ENCODE measurements at places on chromosomes 16 and 17.
A peak's percentile ranks its signal among the peaks of the same experiment; 100 is the strongest.

- no peaks in the 10 kb centered on the region for H3K27me3 ChIP-seq
- peaks cover 31% of the 10 kb centered on the region for H3K4me1 ChIP-seq
- no peak overlapping the region for H3K27ac ChIP-seq
Measured at GRCh38 chr17:45435481-45435880, 2.8 kb upstream of the ARHGAP27 start.

DNA sequence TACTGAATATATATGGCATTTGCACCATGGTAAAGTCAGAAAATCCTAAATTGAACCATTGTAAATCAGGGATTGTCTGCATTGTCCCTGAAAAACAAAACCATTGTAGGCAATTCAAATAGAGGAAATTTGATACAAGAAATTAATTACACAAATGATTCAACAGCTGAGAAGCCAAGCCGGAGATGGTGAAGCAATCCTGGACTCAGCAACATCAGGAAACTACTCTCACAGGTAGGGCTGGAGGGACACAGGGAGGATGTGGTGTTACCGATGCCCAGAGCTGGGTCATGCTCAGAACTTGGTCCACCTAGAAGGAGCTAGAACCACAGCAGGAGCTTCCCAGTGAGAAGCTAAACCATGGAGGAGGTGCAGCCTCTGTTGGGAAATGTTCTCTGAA lies 18.5 kb upstream of the SCNN1B start:
- no peak overlapping the region for H3K4me3 ChIP-seq
- no peak overlapping the region for H3K27ac ChIP-seq
- no peaks in the 10 kb centered on the region for H3K4me1 ChIP-seq
- no peaks in the 10 kb centered on the region for H3K36me3 ChIP-seq
- H3K27me3 ChIP-seq, result peaks cover 8% of the 10 kb centered on the region
- DNase-seq, result no peak

GRCh38 chr17:49187301-49187700 lies 23.1 kb downstream of the GNGT2 start:
- DNase-seq, result no peak
- H3K27ac ChIP-seq, result no peak overlapping the region
- H3K4me1 ChIP-seq, result peaks cover 9% of the 10 kb centered on the region
- no peaks in the 10 kb centered on the region for H3K27me3 ChIP-seq
- no peak overlapping the region for H3K4me3 ChIP-seq

DNA sequence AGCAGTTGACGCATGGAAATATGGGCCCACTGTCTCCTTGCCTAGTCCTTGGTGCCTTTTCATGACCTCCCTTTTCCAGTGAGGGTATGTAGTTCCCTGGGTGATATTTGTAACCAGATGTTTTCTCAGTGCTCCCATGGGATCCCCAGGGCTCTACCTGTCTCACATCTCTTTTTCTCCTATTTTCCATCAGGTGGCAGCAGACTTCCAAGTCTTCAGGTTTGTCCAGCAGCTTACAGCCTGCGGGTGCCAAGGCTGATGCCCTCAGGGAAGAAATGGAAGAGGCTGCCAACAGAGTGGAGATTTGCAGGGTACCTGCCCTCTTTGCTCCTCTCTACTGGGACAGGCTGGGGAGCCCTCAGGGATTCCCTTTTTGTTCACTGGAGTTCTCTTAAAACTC lies 89.1 kb downstream of the ELAC2 start:
- no peaks in the 10 kb centered on the region for H3K36me3 ChIP-seq
- no peak overlapping the region for H3K4me3 ChIP-seq
- no peak overlapping the region for H3K27ac ChIP-seq

GRCh38 chr17:70750983-70751382 lies 581.7 kb downstream of the KCNJ2 start:
- DNase-seq, result no peak
- H3K4me3 ChIP-seq, result no peak overlapping the region
- H3K27ac ChIP-seq, result no peak overlapping the region
- H3K27me3 ChIP-seq, result no peaks in the 10 kb centered on the region
- H3K4me1 ChIP-seq, result no peaks in the 10 kb centered on the region

DNA sequence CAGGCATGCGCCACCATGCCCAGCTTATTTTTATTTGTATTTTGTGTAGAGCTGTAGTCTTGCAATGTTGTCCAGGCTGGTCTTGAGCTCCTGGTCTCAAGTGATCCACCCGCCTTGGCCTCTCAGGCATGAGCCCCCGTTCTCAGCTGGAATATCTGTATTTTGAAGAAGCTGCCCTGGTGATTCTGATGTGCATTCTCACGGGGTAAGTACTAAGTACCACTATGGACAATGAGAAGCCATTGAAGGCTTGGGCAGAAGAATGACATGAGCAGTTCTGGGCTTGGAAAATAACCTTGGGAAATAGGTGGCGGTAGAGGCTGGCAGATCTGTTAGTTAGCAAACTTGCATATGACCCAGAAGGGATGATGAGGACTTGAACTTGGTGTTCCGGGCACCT lies 15.6 kb upstream of the NKD1 start:
- no peaks in the 10 kb centered on the region for H3K27me3 ChIP-seq
- DNase-seq, result no peak
- no peak overlapping the region for H3K27ac ChIP-seq
- no peaks in the 10 kb centered on the region for H3K36me3 ChIP-seq
- H3K4me1 ChIP-seq, result no peaks in the 10 kb centered on the region

DNA sequence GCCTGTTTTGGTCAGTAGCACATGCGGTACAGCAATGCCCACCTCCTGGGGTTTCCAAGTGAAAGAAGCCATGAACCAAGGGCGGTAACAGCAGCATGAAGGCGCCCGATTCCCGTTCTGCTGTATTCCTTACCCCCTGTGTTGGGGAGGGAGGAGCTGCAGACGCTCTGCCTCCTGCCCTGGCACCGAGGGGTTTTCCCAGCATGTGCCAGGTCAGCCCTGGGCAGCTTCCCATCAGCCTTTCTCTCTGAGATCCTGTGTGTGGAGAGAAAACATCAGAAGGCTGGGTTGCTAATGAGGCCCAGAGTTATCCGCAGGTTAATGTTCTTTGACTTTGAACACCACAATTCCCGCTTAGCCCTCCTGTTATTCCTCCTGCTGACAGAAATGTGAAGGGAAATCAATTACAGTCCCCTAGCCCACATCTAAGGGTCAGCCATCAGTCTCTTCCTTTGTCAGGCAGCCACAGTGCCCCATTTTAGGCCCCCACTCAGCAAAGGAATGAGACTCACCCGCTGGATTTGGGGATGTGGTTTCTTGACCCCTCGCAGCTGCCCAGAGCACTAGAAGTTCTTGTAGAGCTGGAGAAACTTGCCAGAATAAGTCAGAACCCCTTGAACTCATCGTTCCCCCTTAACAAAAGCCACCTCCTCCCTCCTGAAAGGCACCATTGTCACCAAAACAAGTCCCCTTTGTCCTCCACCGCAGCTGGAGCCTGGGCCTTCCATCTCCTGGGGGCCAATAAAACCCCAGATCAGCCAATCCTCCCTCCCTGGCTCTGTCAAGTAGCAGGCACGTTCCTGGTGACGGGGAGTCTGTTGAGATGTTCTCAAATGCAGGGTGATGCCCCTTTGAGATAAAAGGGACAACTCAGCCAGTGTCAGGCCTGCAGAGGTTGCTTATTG lies 168.5 kb downstream of the KATNIP start:
- no peak for DNase-seq
- no peaks in the 10 kb centered on the region for H3K27me3 ChIP-seq
- no peak overlapping the region for H3K27ac ChIP-seq

DNA sequence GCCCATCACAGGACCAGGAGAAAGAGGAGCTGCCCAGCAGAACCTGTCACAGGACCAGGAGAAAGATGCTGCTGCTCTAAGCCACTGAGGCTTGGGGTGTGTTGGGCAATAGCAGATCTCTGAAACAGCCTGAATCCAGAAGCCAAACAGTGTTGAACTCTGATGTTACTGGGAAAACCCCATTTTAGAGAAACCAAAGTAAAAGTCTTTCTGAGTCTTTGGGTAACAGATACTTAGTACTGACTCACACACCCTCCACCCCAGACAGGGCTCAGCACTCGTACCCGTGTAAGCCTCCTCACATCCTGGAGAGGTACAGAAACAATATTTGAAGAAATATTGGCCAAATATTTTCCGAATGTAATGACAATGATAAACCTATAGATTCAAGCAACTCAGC lies 82.8 kb upstream of the GNG13 start:
- peak; percentile 9 for DNase-seq
- peaks cover 2% of the 10 kb centered on the region for H3K36me3 ChIP-seq
- H3K4me1 ChIP-seq, result no peaks in the 10 kb centered on the region
- H3K27me3 ChIP-seq, result no peaks in the 10 kb centered on the region
- no peak overlapping the region for H3K27ac ChIP-seq

- H3K27me3 ChIP-seq, result no peaks in the 10 kb centered on the region
- no peak overlapping the region for H3K4me3 ChIP-seq
- peaks cover 7% of the 10 kb centered on the region for H3K4me1 ChIP-seq
- DNase-seq, result no peak
- H3K36me3 ChIP-seq, result peaks cover 29% of the 10 kb centered on the region
Measured at GRCh38 chr17:10726196-10726595, 3.6 kb downstream of the TMEM220 start.

DNA sequence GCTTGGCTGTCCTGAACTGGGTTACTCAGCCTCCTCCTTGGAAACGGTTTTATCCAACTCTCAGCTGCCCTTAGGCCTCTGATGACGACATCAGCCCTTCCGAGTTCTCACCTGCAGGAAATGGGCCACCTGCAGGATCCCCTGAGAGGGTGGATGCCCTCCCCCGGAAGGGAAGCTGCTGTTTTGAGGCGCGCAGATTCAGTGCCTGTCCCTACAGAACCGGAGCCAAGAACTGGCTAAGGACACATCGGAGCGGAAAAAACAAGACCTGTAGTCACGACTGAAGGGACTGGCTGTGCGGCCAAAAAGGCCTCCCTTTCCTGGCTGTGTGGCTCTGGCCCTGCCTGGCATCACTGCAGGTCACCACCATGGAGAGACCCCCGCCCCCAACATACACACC lies 11.7 kb upstream of the C16orf95 start:
- H3K27me3 ChIP-seq, result no peaks in the 10 kb centered on the region
- H3K36me3 ChIP-seq, result peaks cover 50% of the 10 kb centered on the region
- no peak overlapping the region for H3K4me3 ChIP-seq
- no peak overlapping the region for H3K27ac ChIP-seq
- peaks cover 10% of the 10 kb centered on the region for H3K4me1 ChIP-seq
- DNase-seq, result peak; percentile 12

- no peak for DNase-seq
- H3K36me3 ChIP-seq, result peaks cover 65% of the 10 kb centered on the region
- peaks cover 13% of the 10 kb centered on the region for H3K4me1 ChIP-seq
- H3K27me3 ChIP-seq, result no peaks in the 10 kb centered on the region
- H3K4me3 ChIP-seq, result no peak overlapping the region
Measured at GRCh38 chr16:15881794-15882379, 6.5 kb downstream of the CEP20 start.

- H3K27me3 ChIP-seq, result peaks cover 11% of the 10 kb centered on the region
- DNase-seq, result no peak
- H3K4me1 ChIP-seq, result peaks cover 13% of the 10 kb centered on the region
- no peak overlapping the region for H3K27ac ChIP-seq
- H3K36me3 ChIP-seq, result no peaks in the 10 kb centered on the region
Measured at GRCh38 chr17:35931794-35932425, 1.3 kb upstream of the RDM1 start.

DNA sequence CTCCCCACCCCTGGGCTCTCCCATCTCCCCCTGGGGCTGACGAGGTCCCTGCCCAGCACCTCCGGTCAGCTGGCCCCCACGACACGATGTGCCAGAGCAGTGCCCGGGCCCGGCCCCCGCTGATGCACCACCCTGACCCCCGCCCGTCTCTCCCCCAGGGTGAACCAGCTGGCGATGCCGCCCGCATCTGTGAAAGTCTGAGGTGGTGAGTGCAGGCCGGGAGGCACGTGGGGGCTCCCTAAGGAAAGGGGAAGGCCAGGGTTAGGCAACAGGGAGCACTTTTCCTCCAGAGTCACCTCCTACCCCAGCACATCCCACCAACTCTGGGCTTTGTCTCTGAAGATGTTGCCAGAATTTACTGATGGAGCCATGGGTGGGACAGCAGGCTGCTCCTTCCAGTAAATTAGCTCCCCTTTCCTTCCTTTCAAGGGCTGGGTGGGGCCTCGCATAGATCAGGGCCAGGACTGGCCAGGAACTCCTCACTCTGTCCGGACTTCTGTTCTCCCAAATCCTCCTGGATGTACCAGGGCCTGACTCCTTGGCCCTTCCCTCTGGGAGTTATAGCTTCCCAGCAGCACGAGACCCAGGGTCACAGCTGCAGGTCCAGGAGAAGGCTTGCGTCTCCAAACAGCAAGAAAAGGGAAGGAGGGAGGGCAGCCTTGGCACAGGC lies 18.3 kb downstream of the MYBBP1A start:
- H3K4me1 ChIP-seq, result peaks cover 85% of the 10 kb centered on the region
- DNase-seq, result no peak
- peaks cover 58% of the 10 kb centered on the region for H3K36me3 ChIP-seq
- H3K27me3 ChIP-seq, result no peaks in the 10 kb centered on the region
